ENCODE measurements at places on chromosomes 1 and 21. TPM values are rescaled to one million over a fixed set of nuclear protein-coding genes. Genes with fewer than 3 reads are reported as not detected.

Gene CENPS
- 17.8 TPM for total RNA-seq

Gene EVA1C
- total RNA-seq = 0.63 TPM

DNA sequence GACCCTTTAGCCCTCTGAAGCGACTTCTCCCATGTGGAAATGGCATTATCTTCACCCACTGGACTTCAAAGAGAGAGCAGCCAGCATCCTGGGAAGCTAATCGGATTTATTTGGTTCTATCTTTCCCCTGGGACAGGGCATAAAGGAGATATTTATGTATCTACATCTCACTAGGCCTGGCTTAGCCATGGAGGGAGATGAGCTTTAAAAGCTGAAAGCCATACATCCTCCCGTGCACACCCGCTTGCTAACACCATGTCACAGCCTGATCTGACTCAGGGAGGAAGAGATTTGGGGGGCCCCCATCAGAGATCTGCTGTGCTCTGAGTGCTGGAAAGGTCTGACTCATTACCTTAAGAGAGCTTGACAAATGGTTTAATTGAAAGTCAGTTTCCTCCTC lies 155.9 kb downstream of the PLXNA2 start:
- no peak for DNase-seq

Gene KRTAP10-5
- total RNA-seq = not detected

Data from type B pancreatic cell (in vitro differentiated cells).